HFFc6 (cell line): ENCODE measurements at places on chromosomes 4 and X. TPM values are rescaled to one million over a fixed set of nuclear protein-coding genes. Genes with fewer than 3 reads are reported as not detected.

The KCNE5 gene
- 0.22 to 0.57 TPM (median 0.45 TPM) in 3 replicates for total RNA-seq

The ODAPH gene
- not detected in 2 replicates for total RNA-seq

- DNase-seq: no peak
These were observed 727.6 kb upstream of the MAGEB2 start for GRCh38 chrX:29487714-29488113.

GRCh38 chrX:69238114-69238886, 73.0 kb upstream of the PJA1 start:
- no peak for DNase-seq

GRCh38 chr4:181264893-181265292, 978.3 kb upstream of the TENM3 start:
- DNase-seq: no peak

GRCh38 chr4:62130637-62131036, 930.5 kb downstream of the ADGRL3 start:
- no peak for DNase-seq
